Activated CD8-positive, alpha-beta memory T cell treated with anti-CD3 and anti-CD28 coated beads, Interleukin-2, amount 50 U/mL, for 4 hours (primary cell): ENCODE measurements at places on chromosomes 6 and 20.

GRCh38 chr6:143150281-143150680 is 89.6 kb downstream of the AIG1 start:
- DNase-seq = no peak

- no peak for DNase-seq
Measured at GRCh38 chr20:19903168-19903811, 113.9 kb upstream of the NAA20 start.

GRCh38 chr6:48567016-48567415 is 456.0 kb upstream of the PTCHD4 start:
- DNase-seq = no peak

DNA sequence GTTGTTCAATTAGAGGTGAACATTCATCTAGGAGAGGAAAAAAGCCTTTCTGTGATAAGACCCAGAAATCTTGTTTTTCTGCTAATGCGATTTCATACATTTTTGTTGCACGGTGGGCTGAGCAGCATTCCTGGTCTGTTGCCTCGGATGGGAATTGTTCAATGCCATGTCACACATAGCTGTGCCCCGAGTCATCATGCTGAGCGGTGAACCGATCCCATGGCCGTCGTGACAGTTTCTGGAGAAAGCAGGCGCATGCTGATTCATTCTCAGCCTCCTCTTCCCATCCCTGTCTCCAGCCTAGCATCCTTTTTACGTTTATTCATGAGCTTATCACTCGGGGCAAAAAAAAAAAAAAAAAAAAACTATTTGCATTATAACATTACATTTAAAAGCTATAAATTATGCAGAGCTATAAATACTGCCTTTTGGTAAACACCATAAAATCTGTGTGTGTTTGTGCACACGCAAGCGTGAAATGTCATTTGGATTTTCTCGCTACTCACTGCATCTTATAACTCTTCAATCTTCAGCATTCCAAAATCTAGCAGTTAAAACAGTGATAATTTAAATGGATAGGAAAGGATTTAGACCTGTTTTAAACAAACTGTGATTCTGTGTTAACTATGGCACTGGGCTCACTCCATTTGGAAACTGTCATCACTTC is 58.9 kb upstream of the IFNGR1 start:
- DNase-seq = no peak

- DNase-seq = no peak
Measured at GRCh38 chr6:9095137-9095536, 659.8 kb upstream of the SLC35B3 start.

GRCh38 chr6:11367638-11368199 is 135.3 kb upstream of the NEDD9 start:
- no peak for DNase-seq

DNA sequence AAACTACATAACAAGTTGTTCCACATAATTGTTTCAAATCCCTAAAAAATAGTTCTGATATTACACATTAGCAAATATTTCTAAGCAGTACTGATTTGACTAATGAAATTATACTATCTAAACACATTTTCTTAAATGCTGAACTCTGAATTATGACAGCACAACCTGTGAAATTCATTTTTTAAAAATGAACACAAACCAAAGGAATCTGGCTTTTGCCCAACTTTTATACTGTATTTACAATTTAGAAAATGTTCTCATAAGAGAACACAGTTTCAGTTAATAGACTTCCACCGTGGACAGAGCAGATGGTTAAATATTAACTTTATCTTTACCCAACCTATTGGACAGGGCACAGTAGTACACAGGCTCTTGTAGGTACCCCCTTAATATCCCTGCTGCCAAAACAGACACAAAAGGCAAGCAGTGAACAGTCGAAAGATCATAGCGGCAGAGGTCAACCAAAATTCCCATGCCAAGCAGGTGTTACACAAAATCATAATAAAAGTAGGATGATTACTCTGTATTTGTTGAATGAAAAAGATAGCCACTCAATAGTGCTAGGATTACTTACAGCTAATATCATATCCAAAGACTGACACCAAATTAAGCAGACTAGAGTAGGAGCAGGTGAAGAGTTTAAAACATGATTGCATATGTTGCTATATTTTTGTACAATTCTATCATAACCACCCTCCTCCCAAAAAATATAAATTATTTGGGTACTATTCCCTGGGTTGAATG is 122.5 kb downstream of the RNGTT start:
- DNase-seq = no peak

DNA sequence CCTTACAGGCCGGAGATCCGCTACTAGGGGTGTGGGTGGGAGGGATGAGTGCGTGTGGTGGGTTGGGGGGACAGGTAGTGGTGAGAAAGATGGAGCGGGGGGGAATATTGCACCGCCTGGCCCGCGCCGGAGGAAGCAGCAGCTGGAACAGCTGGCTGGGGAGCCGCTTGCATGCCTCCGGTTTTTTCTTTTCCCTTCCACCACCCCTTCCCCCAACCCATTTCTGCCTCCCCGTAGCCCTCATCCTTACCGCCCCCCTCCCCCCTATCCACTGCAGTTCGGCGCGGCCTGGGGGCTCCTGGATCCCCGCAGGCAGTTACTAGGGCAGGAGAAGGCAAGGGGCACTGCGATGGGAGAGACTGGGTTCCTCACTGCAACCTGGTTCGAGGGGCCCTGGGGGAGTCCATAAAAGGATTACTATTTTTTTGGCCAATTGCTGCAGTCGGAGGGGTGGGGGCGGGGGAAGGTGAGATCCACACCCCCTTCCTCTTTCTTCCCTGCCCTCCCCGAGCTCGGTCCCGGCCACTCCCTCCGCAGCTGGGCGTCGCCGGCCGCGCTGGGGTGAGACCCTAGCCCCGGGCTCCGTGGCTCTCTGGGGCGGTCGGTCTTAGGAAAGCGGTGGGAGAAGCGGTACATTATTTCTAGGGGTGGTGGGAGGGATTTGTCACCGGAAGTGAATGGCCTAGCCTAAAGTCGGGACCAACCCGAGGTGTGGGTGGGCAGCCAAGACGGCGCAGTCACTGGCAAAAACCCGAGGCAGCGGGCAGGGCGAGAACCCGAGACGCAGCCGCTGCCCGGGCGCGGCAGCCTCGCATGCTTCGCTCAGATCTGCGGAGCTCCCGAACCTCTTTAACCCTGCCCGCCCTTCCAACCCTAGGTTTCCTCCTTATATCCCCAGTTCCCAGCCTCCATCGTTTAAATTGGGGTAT is 824 bp upstream of the TBCC start:
- peak; percentile 70 for DNase-seq

- DNase-seq = no peak
Measured at GRCh38 chr6:122449069-122449468, 22.5 kb downstream of the SERINC1 start.

GRCh38 chr6:142306736-142307135 is 4.9 kb downstream of the ADGRG6 start:
- no peak for DNase-seq

DNA sequence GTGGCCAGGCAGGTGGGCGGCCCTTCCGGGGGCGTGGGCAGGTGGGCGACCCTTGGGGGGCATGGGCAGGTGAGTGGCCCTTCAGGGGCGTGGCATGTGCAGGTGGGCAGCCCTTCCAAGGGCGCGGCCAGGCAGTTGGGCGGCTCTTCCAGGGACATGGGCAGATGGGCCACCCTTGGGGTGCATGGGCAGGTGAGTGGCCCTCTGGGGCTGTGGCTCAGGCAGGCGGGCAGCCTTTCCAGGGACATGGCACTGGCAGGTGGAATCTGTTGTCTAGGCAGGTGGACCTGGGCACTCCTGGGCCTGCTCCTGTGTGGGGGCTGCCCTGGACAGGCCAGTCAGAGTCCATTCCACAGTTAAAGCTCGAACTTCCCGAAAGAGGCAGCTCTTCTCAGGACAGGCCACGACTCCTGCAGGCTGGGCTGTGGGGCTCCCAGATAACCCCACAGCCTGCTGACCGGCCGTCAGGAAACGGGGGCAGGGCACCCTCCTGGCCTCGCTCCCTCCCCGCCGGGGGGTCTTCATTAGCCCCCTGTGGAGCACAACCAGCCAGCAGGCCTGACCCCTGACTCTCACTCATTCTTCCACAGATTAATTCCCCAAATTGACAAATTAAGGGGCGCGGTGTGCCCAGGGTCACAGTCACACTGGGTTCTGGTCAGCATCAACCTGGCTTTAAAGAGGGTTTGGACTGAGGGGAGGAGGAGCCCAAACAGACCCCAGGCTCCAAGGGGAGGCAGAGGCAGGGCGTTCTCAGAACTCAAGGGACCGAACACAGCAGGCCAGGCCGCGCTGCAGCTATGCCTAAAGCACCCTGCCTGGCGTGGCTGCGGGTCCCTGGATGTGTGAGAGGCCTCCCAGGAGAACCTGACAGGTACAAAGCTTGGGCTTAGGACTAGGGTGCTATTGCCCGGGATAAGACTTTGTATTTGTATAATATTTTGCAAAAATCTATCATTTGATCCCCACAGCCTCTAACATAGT is 130.0 kb downstream of the DLL1 start:
- DNase-seq = peak; percentile 14

GRCh38 chr20:37564388-37565133 is 36.9 kb upstream of the BLCAP start:
- peak; percentile 32 for DNase-seq

DNA sequence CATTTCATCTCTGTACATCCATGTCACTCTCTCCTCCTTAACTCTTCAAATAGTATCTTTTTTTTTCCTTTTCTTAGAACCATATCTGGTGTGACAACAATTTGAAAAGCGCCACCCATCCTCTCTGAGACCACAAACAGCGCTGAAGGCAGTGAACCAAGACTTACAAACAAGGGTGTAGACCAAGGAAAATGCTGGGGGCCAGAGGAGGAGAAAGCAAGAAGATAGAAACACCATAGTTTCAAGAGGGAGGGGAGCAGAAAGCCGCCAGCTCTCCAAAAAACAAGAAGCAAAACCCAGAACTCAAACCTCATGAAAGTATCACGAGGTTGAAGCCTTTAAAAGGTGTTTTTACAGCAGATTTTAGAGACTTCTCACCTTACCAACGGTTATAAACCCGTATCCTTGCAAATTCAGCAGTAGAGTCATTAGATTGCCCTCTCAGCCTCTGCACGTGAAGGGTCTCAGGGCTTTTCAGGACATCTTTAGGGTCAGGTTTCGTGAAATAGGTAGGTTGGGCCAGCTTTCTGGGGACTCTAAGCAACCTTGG is 13.3 kb upstream of the RIPOR2 start:
- DNase-seq = peak; percentile 41

- no peak for DNase-seq
Measured at GRCh38 chr20:49808753-49809152, 3.9 kb upstream of the SLC9A8 start.

- DNase-seq = no peak
Measured at GRCh38 chr20:59246691-59247400, 53.6 kb upstream of the EDN3 start.

DNA sequence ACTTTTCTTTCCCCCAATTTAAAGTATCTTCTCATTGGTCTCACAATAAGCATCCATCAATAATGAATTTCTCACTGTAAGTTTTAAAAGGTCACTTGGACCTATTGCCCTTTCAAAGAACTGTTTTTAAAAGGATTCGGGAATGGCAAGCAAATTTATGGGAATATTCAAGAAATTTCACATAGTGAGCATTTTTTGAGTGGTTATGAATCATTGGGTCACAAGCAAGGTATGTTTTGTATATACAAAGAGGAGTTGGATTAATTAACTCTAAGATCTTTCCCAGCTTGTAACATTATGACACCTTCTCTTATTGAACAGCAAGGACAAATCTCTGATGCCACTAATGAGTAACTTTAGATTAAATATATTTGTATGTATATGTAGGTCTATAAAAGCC is 165.0 kb downstream of the MOXD1 start:
- DNase-seq = no peak

GRCh38 chr6:42740725-42741124 is 5.2 kb downstream of the TBCC start:
- no peak for DNase-seq

DNA sequence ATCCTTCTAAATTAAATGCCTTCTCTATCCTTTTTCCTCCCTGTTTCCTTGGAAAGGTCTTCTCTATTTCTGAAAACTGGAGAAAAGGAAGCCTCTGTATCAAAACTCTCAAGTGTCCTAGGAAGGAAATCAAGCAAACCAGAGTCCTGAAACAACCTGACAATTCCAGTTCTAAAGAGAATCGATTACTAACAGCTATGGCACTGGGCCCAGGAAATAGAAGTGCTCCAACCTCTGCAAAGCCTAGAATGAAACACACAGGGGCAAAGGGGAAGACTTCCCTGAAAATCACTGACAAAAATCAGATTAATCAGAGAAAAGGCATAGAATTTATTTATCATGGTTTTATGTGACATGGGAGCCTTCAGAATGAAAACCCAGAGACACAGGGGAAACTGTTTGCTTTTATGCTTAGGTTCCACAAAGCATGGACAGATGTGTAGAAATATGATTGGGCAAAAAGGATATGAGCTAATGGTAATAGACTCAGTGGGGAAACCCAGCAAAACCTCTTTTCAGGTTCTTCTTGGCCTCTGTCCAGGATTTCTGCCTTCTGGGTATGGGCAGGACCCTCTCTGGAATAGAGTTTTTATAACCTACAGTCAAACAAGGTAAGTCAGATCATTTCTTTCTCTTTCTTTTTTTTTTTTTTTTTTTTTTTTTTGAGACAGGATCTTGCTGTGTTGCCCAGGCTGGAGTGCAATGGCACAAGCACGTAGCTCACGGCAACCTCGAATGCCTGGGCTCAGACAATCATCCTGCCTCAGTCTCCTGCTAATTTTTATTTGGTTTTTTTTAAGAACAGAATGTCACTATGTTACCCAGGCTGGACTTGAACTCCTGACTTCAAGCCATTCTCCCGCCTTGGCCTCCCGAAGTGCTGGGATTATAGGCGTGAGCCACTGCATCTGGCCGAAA is 91.7 kb downstream of the CD24 start:
- no peak for DNase-seq

GRCh38 chr20:59752101-59752586 is 147.8 kb downstream of the PHACTR3 start:
- no peak for DNase-seq

DNA sequence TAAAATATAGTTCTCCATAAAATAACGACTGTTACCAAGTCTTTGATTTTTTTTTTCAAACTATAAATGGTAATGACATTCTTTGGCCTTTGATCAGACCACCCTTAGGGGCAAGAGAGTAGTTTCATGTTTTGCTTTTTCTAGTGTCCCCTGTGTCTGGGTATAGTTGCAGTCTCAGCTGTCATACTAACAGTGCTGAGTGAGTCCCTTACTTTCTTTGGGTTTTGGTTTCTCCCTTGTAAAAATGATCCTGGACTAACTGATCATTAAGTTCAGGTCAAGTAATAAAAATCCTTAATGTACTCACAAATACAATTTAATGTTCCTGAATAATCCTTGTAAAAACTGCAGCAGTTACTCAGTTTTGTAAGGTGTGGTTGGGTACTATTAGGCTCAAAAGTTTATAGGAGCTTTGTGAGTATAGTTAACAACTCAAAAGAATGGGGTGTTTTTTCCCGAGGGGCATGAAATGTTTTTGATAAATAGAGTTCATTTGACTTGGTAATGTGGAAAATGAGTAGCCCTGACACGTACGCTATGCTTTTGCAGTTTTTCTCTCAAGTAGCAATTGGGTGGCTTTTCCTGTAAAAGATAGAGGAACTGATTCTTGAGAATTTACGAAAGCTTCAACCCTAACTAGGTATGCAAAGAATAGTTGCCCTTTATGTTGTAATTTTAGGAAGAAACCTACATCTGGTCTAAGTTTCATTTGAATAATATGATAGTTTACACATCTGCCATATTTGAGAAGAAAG is 6.2 kb downstream of the PTPN1 start:
- DNase-seq = no peak

- DNase-seq = no peak
Measured at GRCh38 chr6:3961581-3962215, 112.5 kb downstream of the FAM50B start.

- DNase-seq = no peak
Measured at GRCh38 chr6:153425536-153425935, 294.5 kb upstream of the RGS17 start.
